Omental fat pad (tissue), 4 donors: ENCODE measurements at places on chromosomes 2 and 18. TPM values are rescaled to one million over a fixed set of nuclear protein-coding genes. Genes with fewer than 3 reads are reported as not detected.

TLX2 gene
- not detected for total RNA-seq

MOGAT1 gene
- not detected for total RNA-seq

EVX2 gene
- not detected for total RNA-seq

CSRNP3 gene
- 1.1 TPM for total RNA-seq

ST8SIA5 gene
- total RNA-seq: not detected

ANKMY1 gene
- 18.7 TPM for total RNA-seq

RFX8 gene
- total RNA-seq: 3.9 TPM

MYOM1 gene
- total RNA-seq: 3.1 TPM

DNA sequence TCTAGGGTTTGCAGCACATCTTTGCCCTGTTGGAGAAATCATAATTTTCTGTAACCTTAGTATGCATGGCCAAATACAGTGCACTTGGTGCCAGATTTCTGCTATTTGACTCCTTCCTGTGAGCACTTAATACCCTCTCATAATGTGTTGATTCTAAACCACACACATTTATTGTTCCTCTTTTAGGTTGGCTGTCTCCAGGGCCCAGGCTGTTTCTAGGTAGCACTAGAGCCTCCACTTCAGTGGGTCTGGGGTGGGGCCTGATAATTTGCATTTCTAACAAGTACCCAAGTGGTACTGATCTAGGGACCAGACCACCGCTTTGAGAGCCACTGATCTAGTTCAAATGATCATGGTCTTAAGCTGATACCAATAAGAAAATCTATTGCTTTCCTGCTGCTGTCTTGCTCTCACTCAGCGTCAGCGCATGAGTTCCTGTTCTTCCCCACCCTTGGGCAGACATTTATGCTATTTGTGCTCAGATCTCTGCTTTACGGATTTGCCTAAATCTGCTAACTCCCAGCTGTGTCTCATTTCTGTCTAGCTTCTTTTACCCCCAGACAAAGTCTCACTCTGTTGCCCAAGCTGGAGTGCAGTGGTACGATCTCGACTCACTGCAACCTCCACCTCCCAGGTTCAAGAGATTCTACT is 7.4 kb downstream of the PTRHD1 start:
- no peak for DNase-seq

DNA sequence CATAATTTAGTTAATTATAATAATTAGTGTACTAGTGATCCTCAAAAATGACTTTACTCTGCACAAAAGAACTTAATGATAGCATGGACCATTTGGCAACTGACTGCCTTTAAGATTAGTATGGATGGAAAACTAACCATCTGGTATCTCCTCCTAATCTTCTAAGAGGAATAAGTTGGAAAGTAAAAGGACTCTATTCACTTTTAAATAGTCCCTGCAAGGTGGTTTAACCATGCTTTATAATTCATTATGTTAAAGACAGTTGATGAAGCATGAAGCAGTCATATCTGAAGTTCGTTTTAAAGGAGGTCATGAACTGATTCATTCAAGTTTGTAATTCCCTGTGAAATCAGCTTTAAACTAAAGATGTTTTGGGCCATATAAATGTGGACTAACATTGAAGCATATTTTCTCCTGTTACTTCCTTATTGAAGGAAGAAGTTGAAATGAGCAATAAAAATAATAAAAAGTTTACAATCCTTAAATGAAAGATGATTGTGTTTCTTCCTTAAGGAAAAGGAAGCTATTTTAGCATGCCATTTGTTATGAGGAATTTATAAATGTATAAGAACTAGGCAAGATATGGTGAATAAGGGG is 446.0 kb downstream of the XIRP2 start:
- DNase-seq: no peak

DNA sequence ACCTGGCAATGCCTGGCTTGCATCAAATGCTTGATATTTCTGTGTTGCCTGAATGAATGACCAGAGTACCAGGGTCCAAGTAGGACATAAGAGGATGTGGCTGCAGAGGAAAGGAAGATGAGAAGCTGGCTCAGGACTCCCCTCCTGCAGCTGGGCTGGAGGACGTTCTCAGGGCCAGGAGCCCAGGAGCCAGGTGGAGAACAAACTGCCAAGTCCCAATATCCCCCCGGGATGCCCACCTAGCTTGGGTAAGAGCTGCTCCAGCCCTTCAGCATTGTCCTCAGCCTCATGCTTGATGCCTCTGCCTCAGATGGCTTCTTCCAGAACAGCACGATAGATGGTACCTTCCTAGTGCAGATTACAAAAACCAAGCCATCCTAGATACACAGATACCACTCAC is 8.6 kb upstream of the ATP6V1B1 start:
- no peak for DNase-seq

GRCh38 chr2:196980473-196980872 is 54.0 kb upstream of the PGAP1 start:
- no peak for DNase-seq

DNA sequence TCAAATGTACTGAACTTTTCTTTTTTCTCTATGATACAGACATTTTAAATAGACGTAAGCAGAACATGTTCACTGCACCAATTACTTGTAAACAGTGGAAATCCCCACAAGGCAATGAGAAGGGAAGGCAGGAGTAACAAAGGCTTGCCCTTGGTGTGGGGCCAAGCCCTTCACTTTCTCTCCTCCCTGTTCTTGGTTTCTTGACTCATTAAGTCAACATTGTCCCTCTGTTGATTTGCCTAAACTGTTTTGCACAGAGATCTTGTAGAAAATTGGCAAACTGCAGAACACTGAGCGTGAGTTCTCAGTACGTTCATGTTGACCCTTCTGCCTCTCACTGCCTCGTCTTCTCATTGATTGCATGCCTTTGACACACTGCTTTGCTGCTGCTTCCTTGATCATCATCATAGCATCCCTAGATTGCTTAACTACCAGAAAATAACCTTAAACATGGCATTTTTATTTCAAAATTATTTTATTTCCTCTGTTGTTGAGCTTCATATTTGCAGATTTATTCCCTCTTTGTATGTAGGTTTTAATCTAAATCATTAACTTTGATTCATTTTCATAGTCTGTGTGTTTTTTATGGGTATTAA is 257.7 kb downstream of the PTGR3 start:
- no peak for DNase-seq

- no peak for DNase-seq
These were observed 910 bp downstream of the SRSF7 start for GRCh38 chr2:38750011-38750890.

DNA sequence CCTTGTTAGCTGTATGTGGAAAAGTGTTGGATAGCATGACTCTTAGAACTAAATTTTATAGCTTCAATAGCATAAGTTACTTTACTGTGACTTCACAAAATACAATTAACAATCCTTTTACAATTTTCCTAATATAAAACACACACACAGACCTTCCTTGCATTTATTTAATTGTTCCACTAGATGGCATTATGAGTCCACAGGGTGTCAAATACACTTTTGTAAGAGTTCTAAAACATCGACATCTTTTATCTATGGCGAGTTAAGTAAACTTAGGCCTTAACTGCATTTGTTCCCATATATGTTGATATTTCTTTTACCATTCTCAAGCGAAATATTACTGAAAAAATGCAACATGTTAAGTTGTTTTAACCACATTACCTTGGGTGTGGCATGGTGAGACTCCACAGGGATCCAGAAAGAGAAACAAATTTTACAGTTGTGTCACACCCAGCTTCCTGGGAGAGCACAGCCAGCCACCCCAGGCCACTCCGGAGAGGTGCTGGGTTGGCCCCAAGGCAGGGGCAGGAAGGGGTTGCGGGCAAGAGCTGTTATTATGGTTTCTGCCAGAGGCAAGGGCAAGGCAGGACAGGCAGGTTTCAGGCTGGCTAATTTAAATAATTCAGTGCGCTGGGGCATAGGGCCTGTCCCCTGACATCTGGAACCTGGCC is 312.4 kb upstream of the MC4R start:
- no peak for DNase-seq

- DNase-seq: no peak
These were observed 89.6 kb upstream of the CCDC141 start for GRCh38 chr2:179139506-179139905.

DNA sequence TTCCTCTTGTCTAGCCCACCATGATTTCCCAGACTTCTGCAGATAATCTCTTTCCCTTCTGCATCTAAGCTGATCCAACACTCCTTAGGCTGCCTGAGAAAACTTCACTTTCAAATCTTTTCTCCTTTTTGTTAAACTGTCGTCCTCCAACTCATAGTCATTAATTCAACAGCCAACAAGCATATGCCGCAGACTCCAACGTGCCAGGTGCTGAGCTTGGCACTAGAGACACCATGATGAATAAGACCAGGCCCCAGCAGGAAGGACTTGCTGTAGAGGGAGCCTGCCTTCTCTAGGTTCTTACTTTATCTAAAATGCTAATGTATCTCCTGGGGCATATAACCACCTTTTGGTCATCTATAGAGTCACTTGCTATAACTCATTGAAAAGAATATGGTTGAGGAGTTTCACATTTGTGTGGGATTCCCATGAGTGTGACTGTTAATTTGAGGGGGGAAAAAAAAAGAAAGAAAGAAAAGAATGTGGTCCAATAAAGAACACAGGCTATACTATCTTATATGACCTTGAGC is 51.0 kb downstream of the ANKRD44 start:
- no peak for DNase-seq

DNA sequence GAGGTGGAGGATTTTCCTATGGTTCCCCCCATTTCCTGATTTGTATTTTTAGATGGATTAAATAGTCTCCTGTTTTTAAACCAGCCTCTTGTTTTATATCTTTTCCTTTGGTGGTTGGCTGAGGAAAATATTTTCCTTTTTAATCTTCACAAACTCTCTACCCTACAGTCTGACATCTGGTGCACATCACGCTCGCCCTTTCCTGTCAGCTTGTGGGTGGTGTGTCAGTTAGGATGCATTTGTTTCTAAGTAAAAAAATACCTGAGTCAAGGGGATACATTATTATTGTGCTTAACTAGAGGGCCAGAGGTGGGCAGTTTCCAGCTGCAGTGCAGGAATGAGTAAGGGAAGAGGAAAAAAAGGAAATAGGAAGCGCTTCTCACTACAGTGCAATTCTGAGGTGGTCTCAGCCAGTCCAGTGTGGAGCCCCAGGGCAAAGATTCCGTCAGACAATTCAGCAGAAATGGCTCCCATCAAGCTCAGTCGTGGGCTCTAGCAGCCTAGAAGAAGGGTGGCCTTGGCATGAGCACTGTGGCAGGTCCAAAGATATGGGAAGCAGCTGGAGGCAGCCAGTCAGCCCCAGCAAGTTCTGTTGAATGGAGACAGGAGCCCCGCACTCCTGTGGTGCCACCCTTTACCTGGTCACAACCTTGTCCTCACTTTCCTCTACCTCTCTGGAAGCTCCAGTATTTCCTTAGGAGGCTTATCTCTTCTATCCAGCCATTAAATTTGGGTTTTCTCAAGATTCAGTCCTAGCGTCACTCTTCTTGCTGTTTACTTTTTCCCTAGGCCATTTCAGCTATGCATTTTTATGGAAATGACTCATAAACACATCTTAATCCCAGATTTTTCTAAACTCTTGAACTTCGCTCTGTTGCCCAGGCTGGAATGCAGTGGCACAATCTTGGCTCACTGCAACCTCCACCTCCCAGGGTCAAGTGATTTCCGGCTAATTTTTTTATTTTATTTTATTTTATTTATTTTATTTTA is 18.5 kb downstream of the SFTPB start:
- no peak for DNase-seq

- no peak for DNase-seq
These were observed at the start of gene AFF3 for GRCh38 chr2:100142393-100142792. TSS of gene AFF3 (minus strand) at chr2:100142590. CDS start at chr2:100104454, 38,136 bp downstream.

DNA sequence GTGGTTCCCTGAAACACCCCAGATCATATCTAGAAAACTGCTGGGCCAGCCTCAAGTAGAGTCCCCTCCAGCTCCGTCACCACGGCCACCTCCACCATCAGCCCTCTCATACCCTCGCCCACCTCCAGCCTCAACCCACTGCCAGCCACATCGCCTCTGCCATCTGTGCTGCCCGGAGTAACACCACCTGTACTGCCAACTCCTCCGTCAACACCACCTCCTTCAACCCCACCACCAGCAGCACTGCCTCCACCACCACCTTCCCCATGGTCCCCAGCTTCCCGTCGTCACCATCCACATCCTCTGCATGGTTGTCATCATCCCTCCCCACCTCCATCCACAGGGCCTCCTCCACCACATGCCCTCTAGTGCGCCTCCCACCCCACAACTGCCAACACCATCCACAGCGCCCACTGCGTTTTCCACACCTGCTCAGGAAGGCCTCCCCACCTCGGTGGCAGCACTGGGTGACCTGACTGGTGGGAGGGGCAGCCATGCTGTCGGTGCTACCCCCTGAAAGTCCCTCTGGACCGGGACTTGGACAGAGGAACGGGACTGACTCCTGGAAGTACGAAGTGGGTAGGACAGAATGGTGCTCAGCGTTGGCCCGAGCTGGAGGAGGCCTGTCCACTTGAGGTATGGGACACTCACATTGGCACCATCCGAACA is 1.6 kb downstream of the SNED1 start:
- DNase-seq: no peak

DNA sequence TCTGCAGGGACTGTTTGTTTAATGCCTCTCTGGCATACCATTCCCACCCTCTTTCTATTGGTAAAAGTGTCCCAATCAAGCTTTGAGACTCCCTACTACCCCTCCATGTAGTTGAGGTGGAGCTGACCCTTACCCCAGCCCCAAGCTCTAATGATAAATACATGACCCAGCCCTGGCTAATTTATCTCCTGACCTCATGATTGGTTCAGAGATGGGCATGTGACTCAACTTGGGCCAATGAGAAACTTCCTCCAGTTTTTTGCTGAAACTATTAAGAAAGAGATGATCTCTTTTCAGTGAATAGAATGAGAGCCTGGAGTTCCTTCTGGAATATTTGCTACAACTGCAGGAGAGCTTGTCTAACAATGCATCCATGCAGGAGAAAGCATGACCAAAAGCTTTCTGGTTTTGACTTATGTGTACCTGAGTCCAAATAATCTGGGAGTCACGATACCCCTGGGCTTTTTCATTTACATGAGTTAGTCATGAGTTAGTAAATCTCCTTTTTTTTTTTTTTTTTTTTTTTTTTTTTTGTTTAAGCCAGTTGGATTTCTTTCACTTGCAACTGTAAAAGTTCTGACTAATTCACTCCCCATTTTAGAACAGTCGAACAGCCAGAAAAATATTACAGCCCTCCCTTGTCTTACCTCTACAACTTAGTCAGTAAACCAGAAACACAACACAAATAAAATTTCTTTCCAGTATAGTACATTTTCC is 66.5 kb upstream of the TLK1 start:
- DNase-seq: no peak

- no peak for DNase-seq
These were observed 68.7 kb upstream of the ZFP36L2 start for GRCh38 chr2:43294973-43295603.

DNA sequence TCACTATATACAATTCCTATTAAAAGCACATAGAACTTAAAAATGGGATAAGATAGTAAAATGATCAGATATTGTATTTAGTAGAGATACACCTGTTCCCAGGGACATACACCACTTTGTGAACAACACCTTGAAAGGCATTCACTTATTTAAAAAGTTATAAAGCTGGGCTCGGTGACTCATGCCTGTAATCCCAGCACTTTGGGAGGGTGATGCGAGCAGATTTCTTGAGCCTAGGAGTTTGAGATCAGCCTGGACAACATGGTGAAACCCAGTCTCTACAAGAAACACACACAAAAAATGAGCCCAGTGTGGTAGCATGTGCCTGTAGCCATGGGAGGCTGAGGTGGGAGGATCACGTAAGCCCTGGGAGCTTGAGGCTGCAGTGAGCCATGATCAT is 90.9 kb downstream of the RAPGEF4 start:
- no peak for DNase-seq
